GF-D8 (cell line): ENCODE measurements at places on chromosomes 3 and 15.

GRCh38 chr15:84881520-84881830 is 3.0 kb upstream of the SLC28A1 start:
- DNase-seq = no peak

DNA sequence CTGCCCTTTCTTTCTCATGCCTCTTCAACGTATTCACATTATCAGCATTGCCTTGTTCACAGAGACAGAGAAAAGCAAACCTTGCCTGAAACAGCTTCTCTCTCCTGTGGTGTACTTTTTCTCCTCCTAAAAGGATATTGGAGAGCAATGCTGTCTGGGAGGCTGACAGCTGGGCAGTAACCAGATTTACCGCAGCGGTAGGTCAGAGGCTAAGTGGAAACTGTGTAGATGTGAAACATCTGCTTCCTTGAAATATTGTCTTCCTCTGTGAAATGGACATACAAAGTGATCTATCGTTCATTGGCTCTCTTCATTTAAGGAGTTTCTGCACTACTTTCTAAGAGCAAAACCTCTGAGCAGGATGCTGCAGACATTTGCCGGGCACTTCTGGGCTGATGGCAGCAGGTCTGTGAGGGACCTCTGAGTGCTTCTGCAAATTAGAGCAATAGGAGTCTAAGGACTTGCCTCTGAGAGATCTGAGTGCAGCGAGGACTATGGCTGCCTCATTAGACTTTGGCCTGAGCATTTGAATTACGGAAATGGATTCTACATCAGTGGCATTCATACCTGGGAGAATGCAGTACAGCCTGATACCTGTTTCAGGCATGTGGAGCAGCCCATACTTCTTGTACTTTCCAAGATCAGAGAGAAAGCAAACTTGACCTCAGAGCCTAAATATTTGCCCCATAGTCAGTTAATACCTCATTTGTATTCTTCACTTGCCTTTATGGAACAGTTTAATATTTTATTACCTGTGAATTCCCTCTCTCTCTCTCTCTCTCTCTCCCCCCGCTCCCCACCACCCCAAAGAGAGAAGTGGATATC is 260.5 kb upstream of the TPRG1 start:
- DNase-seq = no peak

GRCh38 chr3:117922039-117922438 is 1112.6 kb downstream of the IGSF11 start:
- no peak for DNase-seq

- DNase-seq = no peak
Measured at GRCh38 chr3:3799173-3800079, at the start of gene LRRN1. Gene LRRN1, plus strand, starts transcription at chr3:3799431. Its CDS starts 45,211 bp downstream, at chr3:3844642.

GRCh38 chr3:45865563-45865962 is 20.8 kb upstream of the CCR9 start:
- no peak for DNase-seq

DNA sequence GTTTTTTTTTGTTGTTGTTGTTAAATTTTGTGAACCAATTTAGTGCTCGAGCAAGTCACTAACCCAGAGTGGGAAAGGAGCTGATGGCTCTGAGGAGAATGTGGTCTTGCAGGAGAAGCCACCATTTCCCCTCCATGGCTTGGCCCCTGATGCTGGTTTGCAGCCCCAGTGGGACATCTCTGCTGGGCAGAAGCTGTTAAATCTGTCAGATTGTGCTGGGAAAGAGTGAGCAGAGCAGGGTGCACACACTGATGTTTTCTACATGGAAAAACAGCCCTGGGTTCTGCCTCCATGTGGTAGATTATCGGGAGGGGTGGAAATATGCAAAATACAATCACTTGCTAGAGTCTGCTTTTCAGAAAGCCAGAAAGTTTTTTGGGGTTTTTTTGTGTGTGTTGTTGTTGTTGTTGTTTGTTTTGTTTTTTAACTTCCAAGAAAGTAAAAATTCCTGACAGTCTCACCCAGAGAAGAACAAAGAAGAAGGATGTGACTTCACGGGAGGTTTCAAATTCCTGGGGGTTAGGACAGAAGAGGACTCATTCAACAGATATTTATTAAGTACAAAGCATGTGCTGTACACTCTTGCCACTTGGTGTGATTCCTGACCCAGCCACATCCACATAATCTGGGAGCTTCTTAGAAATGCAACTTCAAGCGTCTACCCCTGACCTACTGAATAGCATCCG is 133.7 kb downstream of the FOXB1 start:
- DNase-seq = no peak

DNA sequence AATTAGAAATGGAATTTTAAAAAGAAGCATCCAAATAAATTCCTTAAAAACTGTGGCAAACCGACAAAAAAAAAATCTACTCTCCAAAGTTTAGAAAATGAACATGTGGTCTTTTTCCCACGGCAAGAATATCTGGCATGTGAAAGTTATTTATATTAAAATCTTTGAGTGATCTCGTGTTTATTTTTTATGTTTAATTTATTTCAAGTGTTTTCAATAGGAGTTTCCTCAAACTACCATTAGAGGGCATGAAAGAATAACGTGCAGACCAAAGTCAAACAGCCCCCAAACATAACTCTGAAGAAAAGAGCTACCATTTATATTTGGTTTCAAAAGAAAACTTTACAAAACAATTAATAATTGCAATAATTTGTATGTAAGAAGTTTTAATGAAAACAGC is 286.4 kb downstream of the ZIC4 start:
- no peak for DNase-seq

DNA sequence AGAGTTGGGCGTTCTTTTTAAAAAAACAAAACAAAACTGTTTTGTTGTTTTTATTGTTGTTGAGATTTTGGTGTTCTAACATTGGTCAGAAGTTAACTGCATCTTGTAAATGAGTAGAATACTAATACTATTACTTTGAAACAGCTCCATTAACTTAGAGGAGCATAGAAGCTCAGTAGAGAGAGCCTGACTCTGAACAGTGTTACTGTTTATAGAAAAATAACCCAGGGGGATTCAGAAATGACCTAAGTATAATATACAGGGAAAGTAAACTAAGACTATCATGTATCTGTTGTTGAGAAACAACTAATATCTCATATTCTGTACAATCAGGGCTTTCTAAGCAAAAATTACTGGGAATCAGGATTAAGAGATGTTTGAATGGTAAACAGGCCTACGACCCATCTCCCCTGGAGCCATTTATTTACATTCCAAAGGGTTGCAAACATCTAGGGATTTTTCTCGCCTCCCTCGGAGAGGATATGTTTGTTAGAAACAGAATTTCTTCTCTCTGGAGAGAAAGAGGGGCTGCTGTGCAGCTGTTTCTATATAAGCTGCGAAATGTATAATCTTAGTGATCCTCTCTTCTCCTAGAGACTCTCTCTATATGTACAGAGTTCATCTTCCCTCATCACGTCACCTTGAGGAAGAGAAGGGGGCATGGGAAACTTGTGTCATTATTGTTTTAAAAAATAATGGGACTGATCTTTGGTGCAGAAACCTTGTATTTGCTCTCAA is 827.5 kb upstream of the DPPA4 start:
- no peak for DNase-seq

DNA sequence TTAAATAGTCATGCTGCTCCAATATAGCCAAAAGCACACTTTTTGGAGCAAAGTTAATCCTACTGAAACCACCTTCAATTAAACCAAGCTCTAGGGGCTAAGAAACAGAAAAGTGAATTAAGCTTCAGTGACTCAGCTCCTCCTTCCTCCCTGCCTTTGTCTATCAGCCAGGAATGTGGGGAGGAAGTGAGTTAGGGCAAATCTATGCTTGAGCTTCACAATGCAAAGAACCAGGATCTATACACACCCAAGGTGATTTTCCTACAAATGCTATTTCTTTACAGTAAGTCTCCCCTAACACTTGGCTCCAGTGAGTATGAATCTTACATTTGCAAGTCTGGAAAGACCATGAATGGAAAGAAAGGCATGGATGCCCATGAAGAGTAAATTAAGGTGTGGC is 212.1 kb downstream of the P3H2 start:
- DNase-seq = no peak

DNA sequence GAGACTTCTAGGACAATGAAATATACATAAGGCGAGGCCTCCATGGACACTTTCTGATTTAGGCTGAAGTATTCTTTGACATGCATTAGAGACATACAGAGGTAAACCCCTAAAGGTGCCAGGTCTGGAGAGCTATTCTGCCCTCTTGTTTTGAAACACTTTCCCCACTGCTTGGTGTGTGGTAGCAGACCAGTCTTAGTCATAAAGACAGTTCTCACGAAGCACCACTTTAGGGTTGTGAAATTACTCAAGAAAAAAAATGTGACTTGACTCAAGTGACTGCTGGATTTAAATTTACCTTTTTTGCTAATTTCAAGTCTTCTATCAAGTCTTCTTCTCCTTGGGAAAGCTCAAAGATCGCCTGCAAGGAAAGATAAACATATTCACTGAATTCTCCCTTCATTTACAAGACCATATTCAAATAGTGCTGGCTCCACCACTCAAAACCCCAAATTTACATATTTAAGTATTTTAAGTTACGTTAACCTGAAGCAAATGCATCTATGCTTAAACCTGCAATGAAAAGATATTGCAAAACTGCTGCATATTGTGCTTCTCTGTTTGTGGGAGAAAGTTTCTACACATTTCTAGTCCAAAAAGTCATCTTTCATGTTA is 48.4 kb downstream of the ARHGEF3 start:
- no peak for DNase-seq

- DNase-seq = no peak
Measured at GRCh38 chr3:51245867-51246266, 139.2 kb upstream of the MANF start.

DNA sequence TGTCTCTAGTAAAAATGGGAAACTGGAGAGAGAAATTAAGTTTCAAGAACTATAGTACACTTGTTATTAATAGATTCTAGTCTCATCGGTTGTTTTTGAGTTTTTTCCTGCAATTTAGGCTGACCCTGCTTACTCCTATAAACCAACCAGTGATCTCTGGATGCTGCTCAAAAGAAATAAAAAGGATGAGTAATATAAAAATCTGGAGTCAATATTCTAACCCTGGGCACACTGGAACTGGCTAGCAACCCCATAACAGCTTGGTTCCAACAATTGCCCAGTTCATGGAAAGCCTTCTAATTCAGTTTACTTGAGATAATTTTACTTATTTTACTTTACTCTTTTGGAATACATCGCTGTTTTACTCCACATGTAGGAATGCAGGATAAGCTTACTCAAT is 211.6 kb downstream of the GBE1 start:
- DNase-seq = no peak

DNA sequence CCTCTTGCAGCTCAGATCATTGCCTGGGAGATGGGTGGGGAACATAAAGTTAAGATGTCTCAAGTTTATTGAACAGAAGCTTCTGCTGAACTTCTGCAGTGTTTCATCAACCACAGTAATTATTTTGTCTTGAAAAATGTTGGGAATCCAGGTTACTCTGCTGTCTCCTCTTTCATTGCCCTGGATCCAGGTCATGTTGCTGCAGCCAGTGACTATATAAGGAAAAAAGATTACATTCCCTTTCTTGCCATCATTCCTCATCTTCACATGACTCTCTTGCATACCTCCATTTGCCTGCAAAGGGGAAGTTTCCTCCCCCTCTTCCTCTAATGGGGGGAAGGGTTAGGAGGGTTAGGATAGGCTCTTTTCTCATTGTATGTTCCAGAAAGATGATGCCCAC is 15.1 kb downstream of the GMNC start:
- DNase-seq = no peak

- peak; percentile 33 for DNase-seq
Measured at GRCh38 chr15:98177966-98178592, 217.6 kb downstream of the ARRDC4 start.

GRCh38 chr3:153210146-153210545 is 48.1 kb downstream of the RAP2B start:
- no peak for DNase-seq

- DNase-seq = no peak
Measured at GRCh38 chr15:54518156-54518882, 540.1 kb downstream of the UNC13C start.

DNA sequence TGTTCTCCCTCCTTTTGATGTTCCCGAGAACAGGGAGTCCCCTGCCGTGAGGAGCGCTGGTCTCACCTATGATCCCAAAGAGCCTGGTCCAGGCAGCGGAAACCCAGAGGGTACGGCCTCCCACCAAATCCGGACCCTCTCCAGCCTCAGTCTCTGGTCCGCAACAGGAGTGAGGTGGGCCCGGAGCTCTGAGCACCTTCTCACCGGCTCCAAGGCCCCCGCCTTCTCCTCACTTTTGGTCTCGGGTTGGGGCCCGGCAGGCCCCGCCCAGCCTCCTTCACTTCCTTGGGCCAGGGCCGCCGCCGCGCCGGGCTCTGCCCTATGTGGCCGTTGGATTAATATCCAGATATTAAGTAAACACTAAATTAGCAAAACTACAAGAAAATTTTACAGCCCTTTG is 5.7 kb upstream of the SKOR1 start:
- no peak for DNase-seq

GRCh38 chr15:89805241-89806209 is 9.1 kb downstream of the ANPEP start:
- DNase-seq = no peak

- DNase-seq = no peak
Measured at GRCh38 chr3:40584625-40585189, 59.9 kb downstream of the ZNF621 start.

DNA sequence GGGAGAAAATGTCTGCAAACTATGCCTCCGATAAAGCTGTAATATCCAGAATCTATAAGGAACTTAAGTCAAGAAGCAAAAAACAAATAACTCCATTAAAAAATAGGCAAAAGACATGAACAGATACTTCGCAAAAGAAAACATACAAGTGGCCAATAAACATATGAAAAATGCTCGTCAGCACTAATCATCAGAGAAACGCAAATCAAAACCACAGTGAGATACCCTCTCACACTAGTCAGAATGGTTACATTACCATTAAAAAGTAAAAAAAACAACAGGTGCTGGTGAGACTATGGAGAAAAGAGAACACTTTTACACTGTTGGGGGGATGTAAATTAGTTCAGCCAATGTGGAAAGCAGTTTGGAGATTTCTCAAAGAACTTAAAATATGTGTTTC is 498.5 kb upstream of the GRM7 start:
- DNase-seq = no peak

DNA sequence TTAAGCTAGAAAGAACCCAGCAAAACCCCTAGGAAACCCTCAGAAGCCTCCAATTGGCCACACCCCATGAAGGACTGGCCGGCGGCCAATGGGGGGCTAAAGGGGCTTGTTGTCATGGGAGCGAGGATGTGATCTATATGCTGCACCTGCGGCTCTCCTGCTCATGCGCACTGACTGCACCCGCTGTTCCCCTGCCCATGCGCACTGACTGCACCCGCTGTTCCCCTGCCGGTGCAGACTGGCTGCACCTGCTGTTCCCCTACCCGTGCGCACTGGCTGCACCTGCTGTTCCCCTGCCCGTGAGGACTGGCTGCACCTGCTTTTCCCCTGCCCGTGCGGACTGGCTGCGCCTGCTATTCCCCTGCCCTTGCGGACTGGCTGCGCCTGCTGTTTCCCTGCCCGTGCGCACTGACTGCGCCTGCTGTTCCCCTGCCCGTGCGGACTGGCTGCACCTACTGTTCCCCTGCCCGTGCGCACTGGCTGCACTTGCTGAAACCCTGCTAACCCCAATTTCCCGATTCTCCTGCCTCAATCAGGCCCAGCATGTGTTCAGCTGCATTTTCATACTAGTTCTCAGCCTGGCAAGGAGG is 16.8 kb upstream of the MCCC1 start:
- no peak for DNase-seq

- DNase-seq = no peak
Measured at GRCh38 chr3:43863966-43864933, 173.5 kb downstream of the ABHD5 start.

- no peak for DNase-seq
Measured at GRCh38 chr3:39113291-39113690, 5.8 kb downstream of the TTC21A start.

GRCh38 chr3:52218937-52219650 is 6.4 kb downstream of the TLR9 start:
- DNase-seq = no peak

- DNase-seq = no peak
Measured at GRCh38 chr3:73257186-73257585, 195.7 kb downstream of the EBLN2 start.
